ENCODE measurements at places on chromosomes 2 and 18.

GRCh38 chr18:80046961-80047541 is 12.8 kb downstream of the RBFA start:
- no peak for DNase-seq

GRCh38 chr2:203875471-203875870 is 7.9 kb downstream of the CTLA4 start:
- no peak for DNase-seq

DNA sequence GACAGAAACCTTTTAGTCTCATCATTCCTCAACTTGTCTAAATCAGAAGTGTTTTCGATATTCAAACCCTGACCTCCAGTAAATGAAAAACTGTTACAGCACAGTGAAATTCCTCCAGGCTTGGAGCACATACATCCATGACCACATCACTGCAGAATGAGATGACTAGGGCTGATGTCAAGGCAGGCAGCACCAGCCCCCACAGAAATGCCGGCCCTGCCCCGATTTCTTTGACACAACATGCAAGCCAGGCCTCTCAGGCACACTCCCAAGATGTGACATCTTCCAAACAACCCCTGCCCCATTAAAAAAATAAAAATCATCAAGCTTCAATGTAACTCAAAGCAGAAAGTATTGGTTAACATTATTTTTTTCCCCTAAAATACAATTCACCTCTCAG is 103.3 kb downstream of the CTAGE1 start:
- DNase-seq = no peak

GRCh38 chr2:229474125-229474524 is 203.0 kb upstream of the PID1 start:
- DNase-seq = no peak

GRCh38 chr2:6036211-6036610 is 344.0 kb downstream of the SOX11 start:
- DNase-seq = no peak

DNA sequence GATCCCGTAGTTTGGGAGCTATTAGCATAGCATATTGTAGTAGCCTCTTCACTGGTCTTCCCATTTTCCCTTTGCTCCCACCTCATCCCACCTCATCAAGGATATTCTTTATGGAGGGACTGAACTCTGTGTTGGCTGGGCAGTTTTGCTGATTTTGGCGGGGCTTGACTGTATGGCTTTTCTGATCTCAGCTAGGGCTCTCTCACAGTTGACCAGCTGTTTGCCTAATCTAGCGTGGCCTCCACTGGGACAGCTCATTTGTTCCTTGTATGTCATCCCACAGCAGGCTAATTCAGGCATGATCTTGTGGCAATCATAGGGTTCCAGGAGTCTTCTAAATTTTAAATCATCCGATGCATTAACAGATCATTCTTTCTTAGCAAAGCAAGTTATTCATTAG is 30.2 kb upstream of the MTX2 start:
- no peak for DNase-seq

- no peak for DNase-seq
Measured at GRCh38 chr2:195498176-195498575, 158.8 kb upstream of the SLC39A10 start.

All from HuH-7.5 (cell line).